ENCODE measurements at places on chromosomes 16 and 17.

DNA sequence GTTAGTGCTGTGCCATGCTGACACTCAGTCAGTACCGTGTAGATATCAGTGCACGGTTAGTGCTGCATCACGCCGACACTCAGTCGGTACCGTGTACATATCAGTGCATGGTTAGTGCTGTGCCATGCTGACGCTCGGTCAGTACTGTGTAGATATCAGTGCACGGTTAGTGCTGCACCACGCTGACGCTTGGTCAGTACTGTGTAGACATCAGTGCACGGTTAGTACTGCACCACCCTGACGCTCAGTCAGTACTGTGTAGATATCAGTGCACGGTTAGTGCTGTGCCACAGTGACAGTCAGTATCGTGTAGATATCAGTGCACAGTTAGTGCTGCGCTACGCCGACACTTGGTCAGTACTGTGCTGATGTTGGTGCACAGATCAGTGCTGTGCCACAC lies 102.8 kb upstream of the ZNF469 start:
- DNase-seq: no peak

GRCh38 chr16:74296104-74296431 lies 546 bp upstream of the PSMD7 start:
- DNase-seq: no peak

DNA sequence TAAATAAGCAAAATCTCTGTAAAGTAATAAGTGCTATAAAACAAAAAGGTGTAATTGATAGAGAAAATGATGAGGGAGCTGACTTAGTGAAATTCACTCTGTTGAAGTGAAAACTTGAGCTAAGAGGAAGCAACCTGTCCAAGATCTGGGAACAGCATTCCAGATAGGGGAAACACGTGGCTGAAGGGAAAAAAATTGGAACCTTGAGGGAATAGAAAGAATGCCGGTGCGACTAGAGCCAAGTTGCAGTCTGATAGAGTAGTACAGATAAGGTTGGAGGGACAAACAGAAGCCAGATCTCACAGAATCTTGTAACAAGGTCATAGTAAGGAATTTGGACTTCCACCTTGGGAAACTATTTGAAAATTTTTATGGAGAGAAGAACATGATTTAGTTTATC lies 623 bp upstream of the DDX52 start:
- no peak for DNase-seq

DNA sequence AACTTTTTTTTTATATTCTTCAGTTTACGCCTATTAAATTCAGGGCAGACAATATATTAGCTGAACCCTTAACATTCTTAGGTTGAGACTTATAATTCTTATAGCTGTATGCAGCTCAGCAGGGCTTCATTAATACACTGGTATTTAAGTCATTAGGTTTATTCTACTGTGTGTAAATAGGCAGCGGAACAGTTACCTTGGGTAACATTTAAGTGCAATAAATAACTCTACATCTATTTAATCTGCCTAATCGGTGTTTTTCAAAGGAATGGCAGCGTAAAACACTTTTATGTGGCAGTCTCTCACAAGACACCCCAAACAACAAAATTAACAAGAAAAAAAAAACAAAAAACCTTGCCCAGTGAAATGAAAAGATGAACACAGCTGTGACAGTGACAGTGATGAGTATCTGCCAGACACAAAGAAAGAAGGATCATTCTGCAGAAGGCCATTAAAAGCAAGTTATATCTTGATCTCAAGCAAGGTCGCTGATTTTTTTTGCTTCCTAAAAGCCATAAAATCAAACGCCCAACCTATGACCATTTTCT lies 32.6 kb downstream of the KCNJ2 start:
- DNase-seq: no peak

DNA sequence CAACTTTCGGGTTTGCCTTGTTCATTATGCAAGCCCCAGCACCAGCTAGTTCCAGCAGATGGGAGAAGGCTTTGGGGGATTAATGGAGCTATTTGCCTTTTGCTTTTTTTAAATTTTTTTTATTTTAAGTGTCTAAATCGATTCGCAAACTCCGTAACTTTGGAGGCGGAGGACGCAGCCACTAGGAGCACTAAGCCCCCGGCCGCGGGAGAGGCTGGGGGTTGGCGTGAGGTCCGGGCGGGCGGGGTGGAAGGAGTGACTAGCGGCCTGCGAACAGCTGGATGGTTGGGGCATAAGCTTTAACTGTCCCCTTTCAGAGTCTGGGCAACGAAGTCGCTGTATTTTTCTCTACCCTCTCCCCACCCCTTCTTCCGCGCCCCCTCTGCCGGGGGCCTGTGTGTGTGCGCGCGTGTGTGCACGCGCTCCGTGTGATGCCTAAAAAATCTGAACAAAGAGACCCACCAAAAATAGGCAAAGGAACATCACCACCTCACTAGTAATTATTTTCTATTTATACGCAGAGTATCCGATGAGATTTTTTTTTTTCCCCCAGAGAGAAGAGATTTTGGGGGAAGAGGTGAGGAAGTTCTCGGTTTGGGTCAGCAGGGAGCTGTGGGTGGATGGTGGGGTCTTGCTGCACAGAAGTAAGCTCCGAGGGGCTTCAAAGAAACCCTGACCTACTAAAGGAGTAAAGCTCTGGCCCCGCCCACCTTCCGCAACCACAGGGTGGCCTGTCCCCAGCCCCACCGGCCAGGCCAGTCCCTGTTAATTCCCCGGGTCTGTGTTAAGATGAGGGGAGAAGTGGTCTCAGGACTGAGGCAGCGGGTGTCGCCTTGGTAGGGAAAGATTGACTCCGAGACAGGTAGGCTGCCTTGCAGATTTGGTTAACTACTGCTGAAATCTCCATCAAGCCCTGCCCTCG lies 2.3 kb downstream of the SHISA9 start:
- no peak for DNase-seq

DNA sequence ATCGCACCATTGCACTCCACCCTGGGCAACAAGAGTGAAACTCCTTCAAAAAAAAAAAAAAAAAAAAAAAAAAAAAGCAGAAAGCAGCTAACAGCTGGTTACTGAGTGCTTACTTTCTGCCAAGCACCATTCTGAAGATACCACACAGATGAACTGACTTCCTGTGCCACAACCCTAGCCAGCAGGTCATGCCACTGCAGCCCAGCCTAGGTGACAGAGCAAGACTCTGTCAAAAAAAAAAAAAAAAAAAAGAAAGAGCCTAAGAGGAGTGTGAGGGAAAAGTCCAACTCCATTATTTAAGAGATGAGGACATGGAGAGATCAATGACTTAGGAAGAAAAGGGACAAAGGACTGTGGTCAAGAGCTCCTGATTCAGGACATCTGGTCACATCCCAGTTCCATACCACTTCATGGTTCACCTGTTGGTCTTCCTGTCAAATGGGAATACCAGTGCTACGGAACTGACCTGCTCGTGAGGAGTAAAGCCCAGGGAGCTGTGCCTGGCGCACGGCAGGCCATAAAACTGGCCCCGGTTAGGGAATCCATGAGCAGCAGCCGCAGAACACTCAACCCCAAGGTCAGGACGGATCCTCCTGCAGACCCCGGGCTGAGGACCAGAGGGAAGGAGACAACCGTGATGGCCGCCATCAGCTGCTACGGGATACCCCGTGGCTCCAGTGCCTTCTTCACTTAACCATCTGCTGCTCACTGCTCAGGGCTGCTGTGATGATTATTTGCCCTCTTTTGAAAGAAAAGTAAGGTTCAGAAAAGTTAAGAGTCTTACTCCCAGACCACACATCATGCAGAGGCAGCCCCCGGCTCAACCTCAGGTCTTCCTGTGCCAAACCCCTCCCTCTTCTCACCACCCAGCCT lies 950 bp downstream of the KLHDC4 start:
- no peak for DNase-seq

GRCh38 chr16:11049396-11050059 lies 105.2 kb downstream of the CLEC16A start:
- no peak for DNase-seq

DNA sequence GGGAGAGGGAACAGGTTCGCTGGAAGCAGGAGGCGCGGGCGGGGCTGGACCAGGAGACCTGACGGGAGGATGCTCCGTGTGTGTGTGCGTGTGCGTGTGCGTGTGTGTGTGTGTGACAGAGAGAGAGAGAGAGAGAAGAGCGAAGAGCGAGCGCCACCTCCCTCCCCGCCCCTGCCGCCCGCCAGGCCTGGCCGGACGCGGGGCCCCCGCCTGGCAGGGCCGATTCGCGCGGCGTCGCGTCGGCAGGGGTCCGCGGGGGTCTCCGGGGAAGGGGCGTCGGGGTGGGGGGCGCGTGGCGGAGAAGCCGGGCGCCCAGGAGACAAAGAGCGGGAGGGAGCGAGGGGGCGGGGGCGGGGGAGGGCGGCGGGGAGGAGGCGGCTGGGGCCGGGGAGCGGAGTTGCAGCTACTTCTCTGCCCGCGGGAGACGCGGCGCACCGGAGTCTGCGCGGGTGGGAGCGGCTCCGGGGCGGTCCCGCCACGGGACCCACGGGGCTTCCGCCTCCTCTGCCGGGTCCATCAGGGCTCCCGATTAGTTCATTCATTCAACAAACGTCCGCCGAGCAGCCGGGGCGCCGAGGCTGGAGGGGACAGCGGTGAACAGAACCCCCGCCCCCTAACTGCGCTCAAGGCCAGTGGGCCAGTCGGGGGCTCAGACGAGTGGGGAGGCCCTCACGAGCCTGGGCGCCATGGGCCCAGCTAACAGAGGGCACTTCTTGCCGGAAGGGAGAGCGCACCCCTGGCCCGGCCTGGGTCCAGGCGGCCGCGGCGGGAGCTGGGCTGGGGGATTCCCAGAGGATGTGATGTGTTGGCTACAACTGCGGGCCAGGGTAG lies at the start of gene SAMD14:
TSS of gene SAMD14 (minus strand) at position 433 of the 831 bp plus-strand sequence. CDS start 5,201 bp downstream, outside the sequence.
- no peak for DNase-seq

DNA sequence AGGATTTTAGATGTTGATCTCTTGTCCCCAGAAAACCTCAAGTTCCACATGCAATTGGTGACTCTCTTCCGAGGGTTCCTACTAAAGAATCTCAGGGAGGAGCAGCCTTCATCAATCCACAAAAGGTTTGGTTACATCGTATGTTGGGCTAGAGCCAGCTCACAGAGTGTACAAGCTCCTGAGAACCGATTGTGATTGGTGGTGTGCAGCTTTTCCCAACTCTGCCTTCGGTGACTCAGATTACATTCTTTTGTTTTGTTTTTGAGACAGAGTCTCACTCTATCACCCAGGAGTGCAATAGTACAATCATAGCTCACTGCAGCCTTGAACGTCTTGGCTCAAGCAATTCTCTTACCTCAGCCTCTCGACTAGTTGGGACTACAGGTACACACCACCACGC lies 172.4 kb downstream of the PMP22 start:
- DNase-seq: no peak

GRCh38 chr16:74450236-74450635 lies 29.0 kb upstream of the CLEC18B start:
- no peak for DNase-seq

DNA sequence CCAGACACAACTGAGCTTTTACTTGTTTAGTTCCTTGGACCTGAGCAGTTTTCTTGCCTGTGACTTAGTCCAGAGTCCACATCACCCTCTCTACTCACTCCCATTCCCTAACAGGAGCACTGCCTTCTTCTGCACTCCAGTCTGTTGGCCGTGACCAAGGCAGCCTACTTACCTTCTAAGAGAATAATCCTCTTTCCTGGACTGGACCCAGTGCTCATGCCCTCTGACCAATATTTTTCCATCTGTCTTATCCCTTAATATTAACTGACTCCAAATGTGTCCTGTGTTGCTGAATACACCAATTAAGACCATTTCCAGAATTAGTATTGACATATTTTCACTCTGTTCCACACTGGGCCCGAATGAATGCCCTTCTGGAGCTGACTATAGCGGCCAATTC lies 681.0 kb upstream of the KIF2B start:
- no peak for DNase-seq

DNA sequence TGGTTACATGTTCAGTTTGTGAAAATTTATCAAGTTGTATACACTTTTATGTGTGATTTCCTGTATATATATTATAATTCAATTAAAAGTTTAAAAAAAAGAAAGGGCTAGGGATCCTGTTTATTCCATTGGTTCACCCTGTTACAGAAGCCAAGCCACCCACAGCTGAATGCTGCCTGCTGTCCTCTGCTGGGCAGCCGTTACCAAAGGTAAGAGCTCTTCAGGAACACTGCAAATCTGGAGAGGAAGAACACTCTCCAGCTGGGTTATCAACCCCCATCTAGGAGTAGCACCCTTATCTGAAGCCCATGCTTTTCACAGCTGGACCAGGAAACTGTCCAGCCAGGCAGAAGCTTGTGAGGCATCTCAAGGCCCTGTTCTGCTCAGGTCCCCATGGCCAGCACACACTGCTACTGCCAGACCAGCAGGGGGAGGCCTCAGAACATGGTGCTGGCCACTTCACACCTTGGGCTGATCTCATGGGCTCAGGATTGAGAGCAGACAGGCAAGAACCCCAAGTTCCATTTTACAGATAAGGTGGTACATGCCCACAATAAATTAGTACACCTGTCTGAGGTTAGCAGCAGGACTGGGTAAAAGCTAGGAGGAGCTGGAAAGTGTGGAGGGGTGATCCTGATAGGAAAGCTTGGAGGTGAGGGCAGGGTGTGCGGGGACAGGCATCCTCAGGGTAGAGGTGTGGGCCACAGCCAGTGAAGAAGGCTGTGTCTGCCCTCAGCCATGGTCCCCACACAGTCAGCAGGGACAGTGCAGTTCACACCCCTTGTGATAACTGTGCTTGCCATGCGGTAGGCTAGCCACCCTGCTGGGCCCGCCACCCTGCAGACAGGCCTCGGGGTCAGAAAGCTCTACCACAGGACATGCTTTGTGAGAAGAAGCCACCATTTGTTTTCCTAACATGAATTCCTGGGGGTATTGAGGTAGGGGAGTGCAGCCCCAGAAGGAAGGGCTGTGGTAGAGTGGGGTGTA lies 54.3 kb upstream of the SREBF1 start:
- no peak for DNase-seq

GRCh38 chr17:40108970-40109824 lies 8.8 kb upstream of the NR1D1 start:
- no peak for DNase-seq

DNA sequence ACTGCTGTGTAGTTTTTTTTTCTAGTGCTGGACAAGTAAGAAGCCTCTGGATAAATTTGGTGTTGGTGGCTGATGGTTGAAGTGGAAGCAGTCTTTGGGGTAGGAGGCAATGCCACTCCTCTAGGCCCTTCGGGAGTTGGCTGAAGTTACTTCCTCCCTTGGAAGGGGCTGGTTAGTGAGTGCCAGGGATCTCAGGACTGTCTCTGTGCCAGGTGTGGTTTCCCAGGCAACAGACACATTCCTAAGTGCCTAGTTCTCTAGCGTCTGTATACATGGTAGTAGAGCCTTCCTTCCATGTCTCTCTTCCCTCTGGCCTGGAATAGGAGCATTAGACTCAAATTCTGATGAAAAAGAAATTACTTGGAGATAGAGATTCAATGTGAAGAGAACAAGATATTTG lies 15.3 kb downstream of the TMEM98 start:
- DNase-seq: no peak

- DNase-seq: no peak
Measured at GRCh38 chr16:68689921-68690320, 44.8 kb downstream of the CDH3 start.
